Fibroblast of skin of scalp (primary cell): ENCODE measurements at places on chromosomes 3 and 15.

- peak; percentile 74 for DNase-seq
These were observed 137.4 kb upstream of the POU1F1 start for GRCh38 chr3:87413814-87414213.

- no peak for DNase-seq
These were observed 252.0 kb downstream of the CACNA2D3 start for GRCh38 chr3:54374214-54374852.

DNA sequence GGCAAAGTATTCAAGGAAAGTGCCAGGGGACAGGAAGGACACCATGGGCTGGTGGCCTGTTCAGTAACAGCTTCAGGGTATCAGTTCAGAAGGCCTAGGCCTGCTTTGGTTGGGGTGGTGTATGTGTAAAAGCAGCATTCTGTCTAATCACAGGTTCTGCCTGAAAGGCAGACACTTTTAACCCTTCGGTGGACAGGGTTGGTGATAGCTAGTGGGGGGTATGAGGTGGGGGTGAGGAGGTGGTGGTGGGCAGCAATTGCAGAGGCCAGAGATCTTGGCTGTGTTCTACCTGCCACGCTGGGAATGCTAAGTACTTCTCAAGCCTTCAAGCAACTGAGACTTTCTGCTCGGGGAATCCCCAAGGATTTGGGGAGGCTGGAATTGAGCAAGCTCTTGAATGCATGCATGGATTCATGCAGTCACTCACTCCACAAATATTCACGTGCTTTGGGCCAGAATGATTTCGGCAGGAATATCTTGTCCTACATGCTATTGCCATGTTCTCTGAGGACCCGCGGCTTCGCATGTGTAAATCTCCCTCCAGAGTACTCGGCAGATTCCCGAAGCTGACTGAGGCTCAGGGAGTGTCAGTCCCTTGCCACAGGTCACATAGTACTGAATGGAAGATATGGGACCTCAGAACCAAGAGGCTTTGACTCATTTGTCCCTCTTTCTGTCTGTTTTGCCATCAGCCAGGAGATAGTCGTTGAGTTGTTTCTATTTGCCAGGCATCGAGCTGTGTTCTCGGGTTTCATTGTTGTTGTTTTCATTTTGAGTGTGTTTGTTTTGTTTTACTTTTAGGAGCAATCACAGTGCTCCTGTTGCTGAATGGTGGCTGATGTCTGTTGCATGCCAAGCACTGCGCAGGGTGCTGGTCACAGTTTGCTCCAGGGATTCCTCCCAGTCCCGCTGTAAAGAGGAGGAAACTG lies 65.5 kb downstream of the SMAD3 start:
- peak; percentile 90 for DNase-seq

- no peak for DNase-seq
These were observed 6.3 kb upstream of the BHLHE40 start for GRCh38 chr3:4972652-4973643.

DNA sequence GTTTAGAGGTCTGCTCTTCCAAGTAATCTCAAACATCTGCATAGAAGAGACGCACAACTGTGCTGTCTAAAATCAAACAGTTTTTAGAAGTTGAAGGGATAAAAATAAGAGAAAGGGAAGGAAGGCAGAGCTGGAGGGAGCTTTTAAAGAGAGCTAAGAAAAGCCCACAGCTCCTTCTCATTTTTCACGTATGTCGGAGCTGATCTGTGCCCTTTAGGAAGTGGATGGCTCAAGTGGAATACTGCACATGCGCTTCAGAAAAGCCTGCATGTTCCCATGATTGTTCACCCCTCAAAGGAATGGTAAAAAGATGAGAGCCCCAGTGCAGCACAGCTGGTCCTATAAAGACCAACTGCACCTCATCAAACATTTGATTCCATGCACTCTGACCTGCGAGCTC lies 207.2 kb downstream of the ADAMTS17 start:
- no peak for DNase-seq

DNA sequence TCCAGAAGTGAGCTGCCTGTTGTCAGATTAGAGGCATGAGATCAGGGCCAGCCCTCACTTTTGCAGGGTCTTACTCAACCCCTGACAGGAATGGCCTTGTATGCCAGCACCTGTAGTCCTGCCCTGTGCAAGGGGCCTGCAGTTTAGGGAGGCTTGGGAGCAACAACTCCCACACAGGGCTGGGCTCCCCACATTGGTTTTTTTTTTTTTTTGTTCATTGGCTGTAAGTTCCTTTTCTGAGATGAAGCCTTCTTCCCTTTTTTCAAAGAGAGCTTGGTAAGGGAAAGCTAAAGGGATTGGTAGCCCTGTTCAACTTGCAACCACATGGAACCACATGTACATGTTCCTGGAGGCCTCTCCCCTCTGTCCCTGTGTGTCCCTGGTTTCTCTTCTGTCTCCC lies 46.4 kb downstream of the TNFAIP8L3 start:
- no peak for DNase-seq

DNA sequence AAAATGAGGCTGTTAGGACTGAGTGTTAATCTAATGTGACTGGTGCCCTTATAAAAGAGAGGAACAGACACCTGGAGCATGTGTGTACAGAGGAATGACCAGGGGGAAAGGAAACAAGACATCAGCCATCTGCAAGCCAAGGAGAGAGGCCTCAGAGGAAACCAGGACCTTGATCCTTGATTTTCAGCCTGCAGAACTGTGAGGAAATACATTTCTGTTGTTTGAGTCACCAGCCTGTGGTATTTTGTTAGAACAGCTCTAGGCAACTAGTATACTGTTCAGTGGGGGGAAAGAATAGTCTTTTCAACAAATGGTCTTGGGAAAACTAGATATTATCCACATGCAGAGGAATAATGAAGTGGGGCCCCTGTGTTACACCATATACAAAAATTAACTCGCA lies 80.6 kb downstream of the CCR1 start:
- peak; percentile 82 for DNase-seq
